Stimulated activated CD8-positive, alpha-beta memory T cell treated with anti-CD3 and anti-CD28 coated beads, Interleukin-15, amount 100 ng/mL, for 48 hours (primary cell): ENCODE measurements at places on chromosomes 2 and 18.

DNA sequence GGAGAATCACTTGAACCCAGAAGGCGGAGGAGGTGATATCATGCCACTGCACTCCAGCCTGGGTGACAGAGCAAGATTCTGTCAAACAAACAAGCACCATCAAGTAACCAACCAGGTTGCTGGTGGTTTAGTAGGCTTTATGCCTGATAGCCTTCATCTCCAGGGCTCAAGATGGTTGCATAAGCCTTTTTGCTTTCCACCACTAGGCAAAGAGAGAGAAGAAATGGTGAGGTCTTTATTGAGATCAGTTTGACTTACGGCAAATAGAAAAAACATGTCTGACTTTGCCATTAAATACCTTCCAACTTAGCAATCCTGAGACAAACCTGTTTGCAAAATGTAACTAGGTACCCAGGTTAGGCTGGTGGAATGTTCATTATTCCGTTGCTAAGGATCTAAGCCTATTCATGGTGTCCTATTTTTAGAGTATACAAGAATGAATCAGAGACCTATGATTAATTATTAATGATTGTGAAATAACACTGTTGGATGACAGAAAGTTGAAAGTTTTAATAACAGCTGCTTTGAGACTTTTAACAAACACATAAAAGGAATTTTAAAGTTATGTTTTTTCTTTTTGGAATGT, 53.5 kb upstream of the SLC38A11 start:
- no peak for DNase-seq

GRCh38 chr2:62304429-62305417, 108.8 kb downstream of the B3GNT2 start:
- peak; percentile 72 for DNase-seq

GRCh38 chr2:160471950-160472349, 21.7 kb downstream of the RBMS1 start:
- no peak for DNase-seq

DNA sequence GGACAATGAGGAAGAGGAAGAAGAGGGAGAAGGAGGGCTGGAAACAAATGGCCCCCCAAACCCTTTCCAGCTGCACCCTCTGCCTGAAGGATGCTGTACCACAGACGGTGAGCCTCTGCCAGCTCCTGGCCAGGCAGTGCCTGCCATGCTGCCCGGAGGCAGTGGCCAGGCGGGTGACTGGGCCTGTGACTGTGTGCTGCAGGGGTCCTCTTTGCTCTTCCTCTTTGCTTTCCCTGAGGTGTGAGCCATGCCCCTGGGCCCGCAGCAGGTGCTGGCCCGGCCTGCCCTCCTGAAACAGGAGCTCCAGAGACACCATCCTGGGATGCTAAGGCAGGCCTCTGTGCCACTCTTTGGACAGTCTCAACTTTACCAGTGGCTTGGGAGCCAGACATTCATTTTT, 28.6 kb downstream of the GREB1 start:
- no peak for DNase-seq

DNA sequence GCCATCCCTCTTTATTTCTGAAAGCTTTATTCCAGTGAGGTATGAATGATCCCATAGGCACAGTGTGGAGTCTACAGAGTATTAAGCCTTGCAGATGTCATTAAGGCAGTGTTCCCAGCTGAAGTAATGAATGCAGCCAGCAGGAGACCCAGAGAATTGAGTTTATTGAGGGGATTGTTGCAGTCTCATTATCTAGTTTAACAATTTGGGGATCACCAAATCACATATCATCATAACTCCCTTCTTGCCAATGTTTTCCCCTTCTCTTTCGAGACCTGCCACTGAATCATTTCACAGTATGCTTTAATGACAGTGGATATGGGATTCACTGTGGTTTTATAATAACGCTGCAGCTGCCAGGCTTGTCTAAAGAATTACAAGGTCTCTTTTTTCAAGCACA, 249.3 kb upstream of the FSHR start:
- no peak for DNase-seq

DNA sequence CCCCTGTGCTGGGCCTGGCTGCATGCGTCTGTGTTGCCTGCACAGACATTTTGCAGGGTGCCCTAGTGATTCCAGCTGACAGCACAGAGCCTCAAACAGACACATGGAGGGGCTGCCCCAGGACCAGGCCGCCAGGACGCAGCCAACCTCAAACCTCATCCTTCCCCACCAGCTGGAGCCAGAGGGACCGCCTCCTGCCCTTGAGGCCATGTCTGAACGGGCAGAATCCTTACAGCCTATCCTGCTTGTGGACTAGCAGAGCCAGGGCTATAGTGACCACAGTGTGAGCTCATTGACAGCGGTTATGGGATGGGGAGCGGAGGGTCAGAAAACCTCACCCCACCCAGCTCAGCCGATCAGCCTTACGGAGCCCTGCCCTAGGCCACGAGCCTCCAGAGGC, 22.4 kb downstream of the ODC1 start:
- DNase-seq = no peak

DNA sequence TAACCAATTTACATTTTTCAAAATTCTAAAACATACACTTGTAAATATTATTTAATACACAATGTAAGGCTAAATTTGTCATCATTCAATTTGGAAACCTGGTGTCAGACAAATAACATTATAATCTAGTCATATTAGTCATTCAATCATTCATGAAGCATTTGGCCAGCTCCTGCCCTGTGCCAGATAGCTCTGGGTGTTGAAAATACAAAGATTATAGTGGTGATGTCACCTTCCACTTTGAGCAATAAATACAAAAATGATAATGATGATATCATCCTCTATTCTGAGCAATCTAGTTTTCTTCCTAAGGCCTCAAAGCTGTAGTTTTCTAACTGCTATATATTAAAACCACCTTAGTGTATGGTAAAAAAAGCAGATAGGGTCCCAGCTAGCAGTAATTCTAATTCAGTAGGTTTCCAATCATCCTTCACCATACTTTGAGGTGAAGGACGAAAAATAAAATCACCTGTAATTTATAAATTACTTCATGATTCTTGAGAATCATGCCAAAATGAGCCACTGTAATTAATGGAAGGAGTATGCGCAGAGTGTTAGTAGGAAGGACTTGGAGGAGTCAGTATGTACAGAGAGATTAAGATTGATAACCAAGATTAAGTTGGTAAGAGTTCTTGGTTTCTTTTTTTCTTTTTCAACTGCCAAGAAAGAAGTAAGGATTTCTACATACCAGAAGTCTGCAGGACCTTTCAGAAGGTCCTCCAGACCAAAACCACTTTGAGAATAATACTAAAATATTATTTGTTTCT, 23.2 kb downstream of the MEMO1 start:
- DNase-seq = no peak

- DNase-seq = no peak
Measured at GRCh38 chr2:232874677-232875223, 4.7 kb downstream of the SNORC start.

DNA sequence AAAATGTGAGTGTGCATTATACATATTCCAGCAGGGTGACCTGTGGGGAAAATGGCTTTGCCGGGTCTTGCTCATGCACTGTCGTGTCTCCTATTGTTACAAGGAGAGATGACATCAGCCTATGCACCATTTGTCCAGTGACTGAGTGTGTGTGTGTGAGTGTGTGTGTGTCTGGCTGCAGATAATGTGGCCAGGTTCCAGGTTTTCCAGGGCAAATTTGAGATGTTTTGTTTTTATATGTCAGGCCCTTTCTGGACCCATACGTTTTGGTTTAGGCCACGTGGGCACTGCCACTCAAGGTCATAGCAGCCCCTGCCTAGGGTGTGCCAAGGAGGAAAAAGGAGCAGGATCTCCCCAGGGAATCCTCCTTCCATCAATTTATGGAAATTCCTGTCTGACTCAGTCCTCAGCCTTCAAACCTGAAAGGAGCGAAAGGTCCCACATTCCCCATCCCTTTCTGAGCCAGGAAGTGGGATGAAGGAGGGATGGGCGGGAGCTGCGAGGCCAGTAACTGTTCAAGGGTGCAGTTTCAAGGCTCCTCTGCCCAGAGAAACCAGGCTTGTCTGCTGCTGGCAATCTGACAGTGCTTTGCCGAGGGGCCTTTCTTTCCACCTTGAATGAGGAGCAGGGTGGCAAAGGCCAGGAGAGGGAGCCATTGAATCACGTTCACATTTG, 93.0 kb upstream of the SMAD2 start:
- DNase-seq = no peak

DNA sequence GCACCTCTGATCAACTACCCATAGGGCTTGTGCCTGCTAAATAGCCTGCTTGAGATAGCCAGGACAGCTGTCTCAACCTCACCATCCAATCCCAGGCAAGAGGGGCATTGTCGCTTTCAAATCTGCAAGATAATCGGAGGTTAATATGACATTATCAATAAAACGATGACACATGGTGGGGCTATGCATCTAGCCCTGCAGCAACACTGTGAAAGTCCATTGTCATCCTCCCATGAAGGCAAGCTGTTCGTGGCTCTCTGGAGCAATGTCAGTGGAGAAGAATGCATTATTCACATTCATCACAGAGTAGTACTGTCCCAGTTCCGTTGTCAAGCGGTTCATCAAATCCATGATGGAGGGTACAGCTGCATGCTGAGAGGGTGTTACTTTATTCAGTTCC, 18.9 kb upstream of the KLHL23 start:
- no peak for DNase-seq

DNA sequence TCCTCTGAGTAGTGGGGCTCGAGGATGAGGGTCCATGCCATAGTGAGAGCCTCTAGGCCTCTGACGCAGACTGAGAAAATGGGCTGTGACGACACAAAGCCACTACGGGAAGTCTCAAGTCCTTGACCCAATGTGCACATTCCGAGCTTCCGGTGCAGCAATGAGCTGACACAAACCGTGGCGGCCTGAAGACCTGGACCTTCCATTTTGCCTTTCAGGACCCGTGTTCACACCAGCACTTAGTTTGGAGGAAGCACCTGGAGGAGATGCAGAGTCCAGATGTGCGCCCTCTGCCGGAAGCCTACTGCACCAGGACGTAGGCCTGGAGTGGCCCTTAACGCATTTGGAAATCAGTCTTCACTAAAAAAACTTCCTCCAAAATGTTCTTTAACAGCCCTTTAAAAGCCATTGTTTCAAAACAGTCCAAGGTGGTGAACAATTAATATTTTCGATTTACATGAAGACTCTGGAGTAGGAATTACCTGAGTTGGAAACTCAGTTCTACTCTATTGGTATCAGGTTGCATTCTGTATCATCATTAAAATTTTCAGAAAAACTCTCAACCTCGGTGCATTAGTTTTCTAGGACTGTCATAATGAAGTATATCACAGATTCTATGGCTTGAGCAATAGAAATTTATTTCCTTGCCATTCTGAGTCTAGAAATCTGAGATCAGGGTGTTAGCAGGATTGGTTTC, 33.9 kb downstream of the BMP10 start:
- peak; percentile 35 for DNase-seq

- DNase-seq = no peak
Measured at GRCh38 chr2:134900151-134900550, 18.5 kb upstream of the CCNT2 start.

GRCh38 chr18:74868461-74868860, 270.8 kb downstream of the ZNF407 start:
- DNase-seq = no peak

GRCh38 chr2:103880081-103880834, 973.7 kb upstream of the POU3F3 start:
- DNase-seq = no peak

GRCh38 chr2:169397697-169398096, 35.4 kb upstream of the LRP2 start:
- DNase-seq = no peak

GRCh38 chr2:191176305-191176704, 25.5 kb upstream of the STAT4 start:
- DNase-seq = no peak

GRCh38 chr2:38492042-38492615, 110.6 kb downstream of the HNRNPLL start:
- DNase-seq = no peak

DNA sequence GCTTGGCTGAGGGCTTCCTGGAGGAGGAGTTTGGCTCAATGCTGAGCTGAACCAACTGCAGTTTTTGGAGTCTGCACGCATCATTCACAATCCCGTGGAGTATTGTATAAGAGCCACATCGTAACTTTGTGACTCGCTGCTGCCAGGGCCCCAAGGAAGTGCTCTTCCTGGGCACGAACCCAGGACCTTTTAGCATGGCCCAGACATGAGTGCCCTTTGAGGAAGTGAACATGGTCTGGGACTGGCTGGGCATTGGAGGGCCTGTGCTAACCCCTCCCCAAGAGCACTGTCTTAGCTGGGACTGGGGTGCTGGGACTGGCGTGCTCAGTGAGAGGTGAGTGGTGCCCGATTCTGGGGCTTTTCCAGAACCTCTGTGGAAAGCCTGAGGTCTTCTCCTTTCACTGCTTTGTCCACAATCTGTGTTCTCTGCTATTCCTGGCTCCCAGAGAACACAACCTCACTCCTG, 88.6 kb downstream of the LIPG start:
- no peak for DNase-seq

GRCh38 chr18:13416208-13416607, 197.6 kb downstream of the LDLRAD4 start:
- no peak for DNase-seq
